LHCN-M2 (cell line): ENCODE measurements at places on chromosomes 3 and 15.

DNA sequence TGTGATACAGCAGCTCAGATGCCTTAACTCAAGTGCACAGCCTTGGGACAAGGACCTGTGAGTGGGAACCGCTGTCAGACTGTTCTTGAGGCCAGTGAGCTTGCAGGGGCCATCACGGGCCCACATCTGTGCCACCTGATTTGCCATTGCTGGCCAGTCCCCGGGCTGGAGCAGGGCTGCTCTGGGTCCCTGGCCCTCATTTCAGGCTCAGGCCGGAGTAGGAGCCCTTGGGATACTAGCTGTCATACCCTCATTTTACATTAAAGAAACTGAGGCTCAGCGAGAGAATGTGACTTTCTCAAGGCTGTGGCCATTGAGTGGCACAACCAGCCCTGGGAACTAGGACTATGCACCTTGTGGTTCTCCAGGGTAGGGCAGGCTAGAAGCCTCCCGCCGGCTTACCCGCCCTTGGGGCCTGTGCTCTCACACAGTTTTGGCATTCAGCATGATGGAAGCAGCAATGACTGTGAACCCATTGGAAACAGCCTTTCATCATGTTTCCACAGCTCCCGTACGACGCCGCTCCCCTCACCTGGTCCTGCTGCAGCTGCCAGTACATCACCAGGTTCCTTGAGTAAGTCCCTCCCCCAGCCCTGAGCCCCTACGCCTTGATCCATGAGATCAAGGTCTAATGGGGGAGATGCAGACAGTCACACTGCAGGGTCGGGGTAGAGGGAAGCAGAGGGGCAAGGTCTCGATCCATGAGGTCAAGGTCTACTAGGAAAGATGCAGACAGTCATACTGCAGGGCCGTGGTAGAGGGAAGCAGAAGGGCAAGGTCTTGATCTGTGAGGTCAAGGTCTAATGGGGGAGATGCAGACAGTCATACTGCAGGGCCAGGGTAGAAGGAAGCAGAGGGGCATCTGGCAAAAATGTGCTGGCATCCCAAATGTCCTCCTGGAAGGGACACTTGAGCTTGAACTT, 42.2 kb downstream of the GOLGA6L10 start:
- DNase-seq = no peak

DNA sequence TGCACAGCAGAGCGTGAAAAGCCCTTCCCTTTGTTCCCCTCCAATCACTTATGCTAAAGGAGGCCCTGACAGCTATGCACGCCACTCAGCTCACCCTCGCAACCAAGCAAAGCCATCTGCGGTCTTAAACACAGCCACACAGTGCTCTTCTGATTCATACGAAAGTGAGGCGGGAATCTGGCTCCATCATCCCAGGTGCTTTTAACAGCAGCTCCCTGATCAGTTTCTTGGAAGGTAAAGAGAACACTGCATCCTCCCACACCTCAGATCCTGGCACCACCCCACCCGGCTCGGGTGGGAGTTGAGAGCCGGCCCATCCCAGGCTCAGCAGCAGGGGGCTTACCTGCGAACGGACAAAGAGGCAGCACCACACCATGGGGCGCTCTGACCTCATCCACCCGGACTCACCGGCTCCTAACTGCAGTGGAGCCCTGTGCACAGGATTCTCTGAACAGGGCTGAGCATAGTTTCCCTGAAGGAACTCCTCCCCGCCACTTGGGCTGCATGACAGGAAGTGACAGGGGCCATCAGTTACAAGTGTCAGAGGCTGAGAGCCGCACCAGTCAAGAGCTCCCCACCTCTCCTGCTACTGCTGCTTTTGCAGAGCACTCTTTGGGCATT, 114.3 kb upstream of the ARHGEF3 start:
- no peak for DNase-seq

DNA sequence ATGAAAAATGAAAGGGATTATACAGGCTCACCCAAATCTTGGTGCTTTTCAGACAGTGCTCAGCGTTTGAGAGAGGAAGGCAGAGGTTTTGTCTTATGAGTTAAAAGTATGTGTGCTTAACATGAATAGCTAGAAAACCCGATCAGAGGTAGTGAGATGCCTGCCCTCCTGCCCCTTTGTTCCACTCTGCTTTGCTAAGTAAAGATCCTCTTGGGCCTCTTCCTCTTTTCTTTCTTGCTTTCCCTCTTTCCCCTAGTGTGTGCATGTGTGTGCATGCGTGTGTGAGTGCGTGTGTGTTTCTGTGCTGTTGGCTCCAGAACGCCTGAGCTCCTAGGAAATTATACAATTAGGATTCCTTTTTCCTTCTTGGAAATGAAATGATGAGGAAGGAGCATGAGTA, 261.3 kb upstream of the NR2E3 start:
- DNase-seq = no peak

DNA sequence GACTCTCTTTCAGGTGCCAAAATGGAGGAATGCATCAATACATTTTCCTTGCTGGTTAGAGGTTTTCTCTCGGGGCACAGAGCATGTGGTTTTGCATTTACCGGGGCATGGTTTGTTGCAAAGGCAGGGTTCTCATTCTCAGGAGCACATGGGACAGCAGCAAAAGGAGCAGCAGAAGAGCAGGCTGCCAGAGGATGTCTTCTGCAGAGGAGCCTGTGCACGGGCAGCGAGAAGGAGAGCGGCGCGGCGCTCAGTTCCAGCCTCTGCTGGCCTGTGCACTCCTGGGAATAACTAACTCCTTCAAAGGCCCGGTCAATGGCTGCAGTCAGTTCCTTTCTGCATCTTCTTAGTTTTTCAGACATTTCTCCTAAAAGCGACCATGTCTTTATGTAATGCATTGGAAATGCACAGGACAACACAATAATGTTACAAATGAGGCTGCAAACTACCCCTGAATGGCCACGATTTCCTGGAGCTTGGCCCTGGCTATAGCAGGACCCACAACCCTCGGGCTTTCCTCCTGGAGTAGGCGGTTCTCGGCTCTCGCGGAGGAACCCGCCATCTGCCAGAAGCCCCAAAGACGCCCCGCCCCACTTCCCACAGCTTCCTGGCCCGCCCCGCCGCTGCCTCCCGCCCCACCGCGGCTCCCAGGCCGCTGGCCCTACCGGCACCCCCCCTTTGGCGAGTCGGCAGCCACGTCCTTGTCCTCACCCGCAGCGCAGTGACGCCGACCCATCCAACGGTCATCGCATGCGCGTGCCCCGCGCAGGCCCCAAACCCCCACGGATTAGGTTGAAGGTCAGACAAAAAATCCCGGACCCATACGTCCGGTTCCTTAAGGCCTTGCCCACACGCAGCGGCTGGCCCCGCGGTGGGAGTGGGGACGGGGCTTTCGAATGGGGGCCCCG, at the start of gene C3orf62:
Gene C3orf62, minus strand, starts transcription at position 758 of the 908 bp plus-strand sequence. Its CDS starts 360 bp downstream, at position 398.
- DNase-seq = peak; percentile 82

DNA sequence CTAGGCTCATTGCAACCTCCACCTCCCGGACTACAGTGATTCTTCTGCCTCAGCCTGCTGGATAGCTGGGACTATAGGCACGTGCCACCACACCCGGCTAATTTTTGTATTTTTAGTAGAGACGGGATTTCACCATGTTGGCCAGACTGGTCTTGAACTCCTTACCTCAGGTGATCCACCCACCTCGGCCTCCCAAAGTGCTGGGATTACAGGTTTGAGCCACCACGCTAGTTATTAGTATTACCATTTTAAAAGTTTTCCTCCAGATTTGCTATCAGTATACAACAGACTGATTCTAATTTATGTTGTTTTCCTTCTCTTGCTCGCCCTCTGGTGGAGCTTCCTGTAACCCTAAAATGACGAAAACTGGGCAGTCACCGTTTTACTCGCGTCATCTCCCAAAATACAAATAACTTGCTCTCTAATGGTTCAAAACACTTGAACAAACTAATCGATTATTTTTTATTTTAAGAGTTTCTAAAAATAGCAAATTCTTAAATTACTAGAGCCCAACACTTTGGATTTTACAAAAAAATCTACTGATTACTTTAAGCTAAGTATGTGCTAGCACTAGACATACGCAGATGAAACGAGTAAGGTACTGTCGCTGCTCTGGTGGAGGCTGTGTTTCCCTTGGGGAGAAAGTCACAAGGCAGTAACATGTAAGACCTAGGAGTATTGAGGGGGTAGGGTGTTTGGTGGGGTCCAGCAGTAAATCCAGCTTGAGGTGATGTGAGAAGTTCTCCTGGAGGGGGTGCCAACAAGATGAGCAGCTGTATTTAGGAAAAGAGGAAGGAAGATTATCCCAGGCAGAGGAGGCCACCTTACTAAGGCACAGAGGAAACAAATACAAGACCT, 203.3 kb downstream of the MBNL1 start:
- DNase-seq = peak; percentile 61

DNA sequence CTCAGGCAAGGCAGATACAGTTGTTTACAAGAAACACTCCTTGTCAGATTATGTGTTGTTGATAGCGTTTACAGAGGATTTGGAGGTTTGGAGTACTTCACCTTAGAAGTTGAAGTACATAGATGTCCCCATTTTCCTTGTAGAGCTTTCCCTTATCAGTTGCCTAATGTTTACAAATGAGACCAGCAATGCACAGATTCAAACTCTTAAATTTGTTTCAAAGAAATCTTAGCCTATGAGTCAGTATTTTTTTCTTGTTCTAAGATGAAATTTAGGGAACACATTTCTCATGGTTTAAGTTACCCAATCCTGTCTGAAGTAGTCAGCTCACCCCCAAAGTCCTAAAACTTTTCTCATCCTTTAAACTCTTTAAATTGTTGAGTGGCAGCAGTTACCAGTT, 6.3 kb upstream of the EIF5A2 start:
- DNase-seq = no peak

DNA sequence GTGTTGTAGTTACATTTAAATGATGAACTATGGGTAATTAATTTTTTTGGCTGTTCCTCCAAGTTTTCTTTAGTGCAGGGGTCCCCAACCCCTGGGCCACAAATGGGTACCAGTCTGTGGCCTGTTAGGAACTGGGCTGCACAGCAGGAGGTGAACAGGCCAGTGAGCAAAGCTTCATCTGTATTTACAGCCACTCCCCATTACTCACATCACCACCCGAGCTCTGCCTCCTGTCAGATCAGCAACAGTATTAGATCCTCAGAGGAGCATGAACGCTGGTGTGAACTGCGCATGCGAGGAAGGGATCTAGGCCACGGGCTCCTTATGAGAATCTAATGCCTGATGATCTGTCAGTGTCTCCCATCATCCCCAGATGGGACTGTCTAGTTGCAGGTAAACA, 75.9 kb upstream of the RPL35A start:
- DNase-seq = peak; percentile 8
